ENCODE measurements at places on chromosomes 5 and 9.

DNA sequence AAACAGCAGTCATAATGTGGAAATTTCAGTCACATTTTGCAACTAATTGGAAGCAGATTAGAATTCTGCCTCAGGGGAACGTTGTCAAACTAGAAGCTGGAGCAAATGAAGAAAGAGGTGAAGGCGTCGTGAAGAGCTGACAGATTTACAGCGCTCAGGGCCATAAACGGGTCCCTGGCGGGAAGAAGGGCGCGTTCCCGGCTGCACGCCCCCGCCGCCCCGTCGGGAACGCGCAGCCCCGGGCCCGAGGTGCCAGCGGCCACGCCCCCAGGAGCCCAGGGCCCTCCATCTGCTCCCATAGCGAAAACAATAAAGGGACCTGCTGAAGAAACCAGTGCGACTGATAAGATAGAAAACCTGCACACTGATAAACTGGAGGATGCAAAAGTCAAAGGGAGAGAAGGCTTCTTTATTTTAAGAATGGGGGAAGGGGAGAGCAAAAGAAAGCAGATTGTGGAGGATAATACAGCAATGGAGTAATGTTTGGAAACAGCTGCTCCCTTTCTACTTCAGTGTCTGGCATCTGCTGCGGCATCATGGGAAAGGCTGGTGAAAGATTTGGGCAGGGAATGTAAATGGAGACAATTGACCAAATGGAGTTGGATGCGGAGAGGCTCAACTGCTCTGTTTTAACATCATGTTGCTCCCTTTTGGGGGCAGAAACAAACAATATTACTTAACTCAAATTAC is 11.1 kb downstream of the ZNF608 start:
- no peak for DNase-seq

DNA sequence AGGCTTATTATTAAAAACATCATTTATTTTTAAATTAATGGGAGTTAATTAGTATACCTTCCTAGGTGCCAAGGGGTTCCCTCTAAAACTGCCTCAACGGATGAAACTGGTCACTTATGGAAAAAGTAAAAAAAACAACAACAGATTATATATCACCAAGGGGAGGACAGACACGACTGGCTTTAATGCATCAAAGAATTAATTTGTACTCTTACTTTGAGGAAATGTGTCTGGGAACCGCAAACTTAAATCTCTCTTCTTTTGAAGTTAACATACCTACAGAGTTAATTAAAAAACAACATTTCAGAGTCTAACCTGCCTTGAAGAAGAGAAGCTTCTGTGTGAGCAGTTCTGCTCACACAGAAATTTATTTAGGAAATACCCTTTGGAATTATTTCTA is 354.6 kb downstream of the LRRC70 start:
- DNase-seq, result no peak

DNA sequence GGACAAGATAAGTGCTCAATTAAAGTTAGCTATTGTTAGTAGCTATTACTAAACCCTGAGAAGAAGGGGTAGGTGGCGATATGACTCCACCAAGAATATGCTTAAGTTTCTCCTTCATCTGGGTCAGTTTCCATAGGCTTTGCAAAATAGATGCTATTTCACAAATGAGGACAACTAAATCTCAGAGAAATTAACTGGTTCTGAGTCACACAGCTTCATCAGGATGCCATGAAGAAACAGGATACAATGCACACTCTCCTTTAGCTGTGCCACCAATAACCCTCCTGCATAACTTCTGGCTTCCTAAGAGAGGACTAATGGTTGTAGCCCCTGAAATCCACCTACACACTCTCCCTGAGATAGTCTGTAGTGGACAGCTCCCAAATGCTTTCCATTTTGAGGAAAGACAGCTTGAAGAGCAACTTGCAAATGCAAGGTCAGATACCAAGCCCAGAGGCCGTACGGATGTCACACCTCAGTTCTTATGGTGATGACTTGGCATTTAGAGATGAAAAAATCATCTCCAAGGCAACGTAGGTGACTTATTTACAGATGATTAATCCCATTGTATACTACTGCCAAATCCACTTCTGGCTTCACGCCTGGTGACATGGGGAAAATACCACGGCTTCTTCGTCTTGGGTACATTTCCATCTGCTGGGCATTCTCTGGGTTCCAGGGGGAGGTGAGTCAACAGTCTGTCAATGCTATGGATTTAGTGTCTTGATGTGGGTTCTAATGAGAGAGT is 251.4 kb upstream of the IL12B start:
- DNase-seq, result no peak

DNA sequence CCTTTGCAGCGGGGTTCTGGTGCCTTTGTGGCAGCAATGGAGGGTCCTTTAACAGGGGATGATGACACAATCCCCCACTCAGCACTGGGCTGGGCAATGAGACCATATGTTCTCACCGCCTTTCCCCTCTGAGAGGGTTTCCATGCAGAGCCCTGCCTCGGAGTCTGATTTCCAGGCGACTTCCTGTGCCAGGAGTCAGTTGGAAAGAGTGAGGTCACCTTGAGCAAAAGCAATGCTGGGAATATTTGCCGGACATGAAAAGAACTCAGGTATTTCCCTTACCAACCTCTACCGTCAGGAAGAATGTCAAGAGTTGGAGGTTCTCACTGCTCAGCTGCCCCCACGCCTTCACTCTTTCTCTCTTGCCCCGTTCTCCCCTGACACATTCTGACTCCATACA is 284.2 kb upstream of the IRX1 start:
- no peak for DNase-seq

GRCh38 chr5:45335978-45336377 is 360.2 kb downstream of the HCN1 start:
- DNase-seq, result no peak

DNA sequence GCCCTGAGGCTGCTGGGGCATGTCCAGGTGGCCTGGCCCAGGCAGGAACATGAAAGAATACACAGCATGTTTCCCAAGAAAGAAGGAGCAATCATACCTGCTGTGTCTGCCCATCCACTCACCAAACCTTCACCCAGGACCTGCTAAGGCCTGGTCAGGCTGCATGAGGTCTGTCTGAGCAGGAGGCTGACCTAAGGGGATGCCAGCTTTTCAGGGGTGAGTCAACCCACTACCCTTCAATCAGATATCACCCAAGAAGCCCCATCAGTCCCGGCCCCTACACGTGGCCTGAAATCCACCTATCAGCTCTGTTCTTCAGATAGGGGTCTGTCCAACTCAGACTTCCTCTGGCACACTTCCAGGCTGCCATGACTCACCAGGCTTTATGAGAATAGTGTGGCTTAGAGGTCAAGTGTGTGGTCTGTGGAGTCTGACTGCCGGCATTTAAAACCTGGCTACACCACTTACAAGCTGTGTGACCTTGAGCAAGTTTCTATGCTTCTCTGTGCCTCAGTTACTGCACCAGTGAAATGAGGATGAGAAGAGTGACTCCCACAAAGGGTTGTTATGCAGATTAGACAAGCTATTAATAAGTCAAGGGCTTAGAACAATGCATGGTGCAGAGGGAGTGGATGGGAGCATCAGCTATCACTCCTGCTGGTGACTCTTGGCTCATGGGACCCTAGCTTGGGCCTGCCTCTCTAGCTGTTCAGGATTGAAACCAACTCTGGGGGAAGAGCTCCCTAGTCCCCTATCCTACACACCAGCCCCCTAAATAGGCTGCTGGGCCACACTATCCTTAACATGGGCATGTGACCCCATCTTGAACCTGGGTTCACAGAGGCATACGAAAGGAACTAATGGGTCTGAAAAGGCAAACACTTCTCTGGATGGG is 130.3 kb downstream of the PAX5 start:
- DNase-seq, result no peak

DNA sequence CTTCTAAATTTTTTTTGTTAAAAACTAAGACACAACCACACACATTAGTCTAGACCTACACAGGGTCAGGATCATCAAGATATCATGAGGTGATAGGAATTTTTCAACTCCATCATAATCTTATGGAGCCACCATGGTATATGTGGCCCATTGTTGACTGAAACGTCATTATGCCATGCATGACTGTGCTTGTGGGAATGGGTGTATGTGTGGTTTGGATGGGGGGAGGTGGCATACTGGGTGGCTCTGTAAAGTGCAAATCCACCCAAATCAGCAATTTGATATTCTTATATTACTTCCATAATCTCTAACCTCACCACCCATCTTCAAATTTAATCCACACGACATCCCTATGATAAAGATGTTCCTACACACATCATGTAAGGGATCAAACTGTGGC is 21.0 kb downstream of the ADRB2 start:
- peak; percentile 25 for DNase-seq
